Activated CD4-positive, alpha-beta T cell treated with anti-CD3 and anti-CD28 coated beads, Interleukin-2, amount 50 U/mL, for 4 hours (primary cell): ENCODE measurements at places on chromosomes 1 and 21.

DNA sequence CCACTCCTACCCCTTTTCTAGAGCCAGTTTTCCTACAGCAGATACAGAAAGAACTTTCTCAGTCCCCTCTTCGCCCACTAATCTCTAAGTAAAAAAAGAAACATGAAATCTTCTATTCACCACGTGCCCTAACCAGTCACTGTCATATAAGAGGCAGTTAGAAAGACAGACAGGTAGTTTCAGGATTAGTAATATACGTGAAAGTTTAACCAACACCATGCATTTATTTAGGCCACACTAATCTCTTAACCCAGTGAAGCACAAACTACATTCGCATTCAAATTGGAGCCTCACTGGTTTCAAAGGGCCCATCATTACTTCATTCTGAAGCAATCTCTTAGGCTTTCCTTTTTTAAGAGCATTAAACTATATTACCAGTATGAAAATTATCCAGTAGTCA is 10.1 kb downstream of the GPATCH2 start:
- no peak for DNase-seq

GRCh38 chr1:109989506-109990301 is 5.1 kb downstream of the AHCYL1 start:
- no peak for DNase-seq

DNA sequence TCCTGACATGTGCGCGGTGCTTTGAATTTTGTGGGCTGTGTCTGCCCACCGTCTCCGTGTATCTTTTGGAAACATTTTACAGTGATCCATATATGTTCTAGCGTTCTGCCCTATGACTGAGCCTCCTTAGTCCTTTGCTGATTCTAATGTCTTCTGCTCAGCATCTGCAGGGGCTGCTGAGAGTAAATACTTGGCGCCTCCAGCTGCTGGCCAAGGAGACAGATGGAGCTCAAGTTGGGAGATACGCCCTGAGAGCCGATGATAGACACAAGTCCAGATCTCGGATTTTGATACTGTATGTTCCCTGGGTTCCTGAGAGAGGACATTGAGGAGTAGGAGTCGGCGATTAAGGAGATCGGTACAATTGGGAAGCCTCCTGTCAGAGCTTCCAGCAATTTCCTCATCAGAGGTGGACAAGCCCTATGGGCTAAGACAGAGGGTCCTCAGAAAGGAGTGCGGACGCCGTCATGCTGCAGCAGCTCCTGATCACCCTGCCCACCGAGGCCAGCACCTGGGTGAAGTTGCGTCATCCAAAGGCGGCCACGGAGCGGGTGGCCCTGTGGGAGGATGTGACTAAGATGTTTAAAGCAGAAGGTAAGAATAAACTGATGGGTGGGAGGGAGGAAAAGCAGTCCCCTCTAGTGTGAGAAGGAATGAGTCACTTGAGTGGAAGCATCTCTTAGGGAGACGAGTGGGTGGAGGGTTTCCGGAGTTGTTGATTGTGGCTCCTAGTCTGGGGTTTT is 390 bp downstream of the ZFP69B start:
- peak; percentile 87 for DNase-seq

DNA sequence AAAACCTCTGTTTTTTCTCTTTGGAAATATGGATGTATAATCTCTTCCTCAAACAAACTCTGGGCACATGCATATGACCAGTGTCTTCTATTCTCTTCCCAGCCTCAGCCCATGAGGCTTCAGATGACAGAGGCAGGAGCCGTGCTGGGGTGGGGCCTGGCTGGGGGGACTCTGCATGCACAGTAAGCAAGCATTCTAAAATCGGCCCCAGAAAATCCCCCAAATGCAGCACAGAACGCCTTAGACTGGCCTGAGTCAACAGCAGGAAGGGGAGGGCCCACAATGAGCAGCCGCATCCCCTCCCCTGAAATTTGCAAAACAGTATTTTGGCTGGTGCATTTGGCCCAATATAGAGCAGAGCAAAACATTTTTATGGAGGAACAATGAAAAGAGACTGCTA is 47.8 kb downstream of the ITPKB start:
- peak; percentile 39 for DNase-seq

DNA sequence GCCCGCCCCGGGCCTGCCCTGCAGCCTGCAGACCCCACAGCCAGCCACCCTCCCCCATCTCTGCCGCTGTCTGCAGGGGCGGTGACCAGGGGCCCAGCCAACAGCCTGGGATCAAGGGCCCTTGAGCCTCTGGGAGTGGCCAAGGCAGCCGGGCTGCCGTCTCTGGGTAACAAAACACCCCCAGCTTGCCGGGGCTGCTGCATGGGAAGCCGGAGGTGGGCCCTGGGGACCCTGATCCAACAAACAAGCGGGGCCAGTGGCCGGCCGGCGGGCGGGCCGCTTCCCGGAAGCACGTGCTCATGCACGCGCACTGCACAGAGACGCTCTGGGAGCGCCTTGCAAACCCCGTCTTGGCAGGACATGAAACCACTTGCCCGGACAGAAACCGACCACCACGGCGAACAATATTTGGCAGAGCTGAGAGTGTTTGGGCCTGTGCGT is 13.2 kb downstream of the MEGF6 start:
- DNase-seq: no peak
